SK-MEL-5 (cell line): ENCODE measurements at places on chromosomes 4 and X. TPM values are rescaled to one million over a fixed set of nuclear protein-coding genes. Genes with fewer than 3 reads are reported as not detected.

Gene PROM1
- total RNA-seq, result 3.1 and 4.1 TPM in 2 replicates

DNA sequence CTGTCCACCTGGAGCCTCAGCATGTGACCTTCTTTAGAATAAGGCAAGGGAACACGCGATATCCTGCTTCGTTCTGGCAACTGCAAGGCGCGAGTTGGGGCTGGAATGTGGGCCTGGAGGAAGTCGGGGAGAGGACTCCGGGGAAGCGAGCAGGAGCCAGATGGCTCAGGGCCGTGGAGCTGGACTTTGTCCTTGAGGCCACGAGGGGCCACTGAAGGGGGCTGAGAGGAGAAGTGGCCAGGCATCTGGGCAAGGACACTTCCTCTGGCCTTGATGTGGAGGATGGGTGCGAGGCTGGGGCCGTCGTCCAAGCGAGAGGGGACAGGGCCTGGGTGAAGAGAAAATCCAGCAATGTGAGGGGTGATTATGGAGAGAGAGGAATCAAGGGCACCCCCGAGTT is 12.2 kb upstream of the DUSP9 start:
- DNase-seq, result no peak

GRCh38 chrX:153538424-153538823 is 21.0 kb downstream of the ATP2B3 start:
- DNase-seq, result no peak

- no peak for DNase-seq
Measured at GRCh38 chr4:152138451-152138850, 377.6 kb upstream of the GATB start.

Gene USP26
- total RNA-seq, result not detected in 2 replicates

GRCh38 chrX:317424-318067 is 1.1 kb downstream of the GTPBP6 start:
- DNase-seq, result no peak

Gene ARX
- total RNA-seq, result 0.24 and 0.56 TPM in 2 replicates

Gene GDPD2
- total RNA-seq, result not detected in 2 replicates

Gene BCLAF3
- 3.8 and 5.3 TPM in 2 replicates for total RNA-seq

Gene CYSLTR1
- not detected in 2 replicates for total RNA-seq

Gene AMOT
- total RNA-seq, result 10.7 and 11.2 TPM in 2 replicates

- no peak for DNase-seq
Measured at GRCh38 chr4:143282211-143282707, 54.4 kb upstream of the GAB1 start.

- no peak for DNase-seq
Measured at GRCh38 chr4:162957521-162958143, 209.1 kb downstream of the NAF1 start.

DNA sequence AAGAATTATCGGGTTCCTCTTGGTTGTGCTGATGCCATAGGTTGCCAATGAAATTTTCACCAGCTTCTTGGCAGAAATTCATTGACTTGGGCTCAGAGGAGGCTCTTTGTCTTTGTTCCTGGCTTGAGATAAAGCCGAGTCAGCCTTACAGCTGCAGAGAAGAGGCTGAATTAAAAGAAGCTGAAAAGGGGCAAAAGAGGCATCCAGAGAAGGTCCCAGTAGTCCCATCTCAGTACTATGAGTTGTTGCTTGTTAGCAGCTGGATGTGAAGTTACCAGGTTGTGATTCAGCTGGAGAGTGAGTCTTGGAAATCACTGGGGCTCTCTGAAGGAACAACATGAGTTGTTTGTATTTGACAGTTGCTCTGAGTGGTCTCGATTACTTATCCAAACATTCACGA is 59.7 kb downstream of the SMAD1 start:
- no peak for DNase-seq

- DNase-seq, result no peak
Measured at GRCh38 chr4:7998447-7998846, 58.8 kb upstream of the AFAP1 start.

DNA sequence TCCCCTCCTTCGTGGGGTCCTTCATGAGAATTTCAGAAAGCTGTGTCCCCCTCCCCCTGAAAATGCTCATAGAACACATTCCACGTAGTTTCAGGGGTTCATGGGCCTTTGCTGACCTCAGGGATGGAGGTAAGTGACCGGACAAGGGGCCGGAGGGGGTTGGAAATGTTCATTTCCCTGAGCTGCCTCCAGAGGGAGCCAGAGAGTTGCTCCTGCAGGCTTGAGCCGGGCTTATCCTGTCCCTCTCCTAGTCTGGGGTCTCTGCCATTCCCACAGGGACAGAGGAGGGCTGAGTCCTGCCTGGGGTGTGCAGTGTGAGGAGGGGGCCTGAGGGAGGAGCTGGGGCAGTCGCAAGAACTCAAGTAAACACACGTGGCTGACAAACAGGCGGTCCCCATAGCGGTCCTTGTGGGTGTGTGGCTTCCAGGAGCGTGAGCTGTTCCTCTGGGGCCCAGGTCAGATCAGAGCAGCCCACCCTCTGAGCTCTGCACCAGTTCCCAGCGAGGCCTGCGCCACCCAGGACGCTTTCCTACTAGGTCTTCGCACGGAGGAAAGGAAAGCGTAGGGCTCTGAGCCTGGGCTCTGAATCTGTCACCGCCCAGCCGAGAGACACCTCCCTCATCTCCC is 62.5 kb downstream of the WFS1 start:
- DNase-seq, result peak; percentile 46

Gene MGARP
- total RNA-seq, result not detected in 2 replicates

Gene HTN1
- total RNA-seq, result 108 and 127 TPM in 2 replicates

Gene SATL1
- total RNA-seq, result 0.05 TPM in 1 of 2 replicates, not detected in the other

Gene FGFBP2
- 14.5 and 15.4 TPM in 2 replicates for total RNA-seq

Gene TRPC5OS
- not detected in 2 replicates for total RNA-seq

- DNase-seq, result no peak
Measured at GRCh38 chr4:81335122-81335912, 120.3 kb upstream of the PRKG2 start.

- no peak for DNase-seq
Measured at GRCh38 chrX:151938172-151938571, 25.5 kb downstream of the MAGEA4 start.

Gene FAM13A
- 15.1 and 15.5 TPM in 2 replicates for total RNA-seq

DNA sequence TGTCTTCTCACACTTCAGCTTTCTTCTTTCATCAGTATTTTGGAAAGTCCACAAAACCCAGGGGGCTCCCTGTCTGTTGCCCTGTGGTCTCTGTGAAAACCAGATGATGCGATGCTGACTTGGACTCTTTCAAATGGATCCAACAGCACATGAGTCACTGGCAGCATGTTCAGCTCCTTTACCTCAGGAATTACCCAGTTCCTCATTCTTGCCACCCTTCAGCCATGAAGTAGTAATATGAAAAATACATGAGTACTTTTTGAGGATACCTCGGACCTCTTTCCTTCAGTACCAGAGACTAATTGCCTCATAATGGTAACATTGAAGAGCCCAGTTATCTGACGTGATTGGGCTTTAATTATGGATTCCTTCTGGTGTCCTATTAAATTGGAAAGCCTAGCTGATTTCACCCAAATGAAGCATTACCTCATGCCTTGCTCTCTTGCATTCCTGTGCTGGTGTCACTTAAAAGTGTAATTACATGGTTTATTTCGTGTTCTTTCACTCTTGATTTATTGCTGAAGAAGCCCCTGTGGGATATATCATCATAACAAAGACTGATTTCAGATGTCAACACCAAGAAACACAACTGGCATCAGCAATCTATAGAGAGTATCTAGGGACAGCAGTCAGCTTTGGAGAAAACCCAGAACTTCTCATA is 63.4 kb downstream of the NFKB1 start:
- no peak for DNase-seq

Gene ASMT
- total RNA-seq, result 0.90 and 2.0 TPM in 2 replicates

DNA sequence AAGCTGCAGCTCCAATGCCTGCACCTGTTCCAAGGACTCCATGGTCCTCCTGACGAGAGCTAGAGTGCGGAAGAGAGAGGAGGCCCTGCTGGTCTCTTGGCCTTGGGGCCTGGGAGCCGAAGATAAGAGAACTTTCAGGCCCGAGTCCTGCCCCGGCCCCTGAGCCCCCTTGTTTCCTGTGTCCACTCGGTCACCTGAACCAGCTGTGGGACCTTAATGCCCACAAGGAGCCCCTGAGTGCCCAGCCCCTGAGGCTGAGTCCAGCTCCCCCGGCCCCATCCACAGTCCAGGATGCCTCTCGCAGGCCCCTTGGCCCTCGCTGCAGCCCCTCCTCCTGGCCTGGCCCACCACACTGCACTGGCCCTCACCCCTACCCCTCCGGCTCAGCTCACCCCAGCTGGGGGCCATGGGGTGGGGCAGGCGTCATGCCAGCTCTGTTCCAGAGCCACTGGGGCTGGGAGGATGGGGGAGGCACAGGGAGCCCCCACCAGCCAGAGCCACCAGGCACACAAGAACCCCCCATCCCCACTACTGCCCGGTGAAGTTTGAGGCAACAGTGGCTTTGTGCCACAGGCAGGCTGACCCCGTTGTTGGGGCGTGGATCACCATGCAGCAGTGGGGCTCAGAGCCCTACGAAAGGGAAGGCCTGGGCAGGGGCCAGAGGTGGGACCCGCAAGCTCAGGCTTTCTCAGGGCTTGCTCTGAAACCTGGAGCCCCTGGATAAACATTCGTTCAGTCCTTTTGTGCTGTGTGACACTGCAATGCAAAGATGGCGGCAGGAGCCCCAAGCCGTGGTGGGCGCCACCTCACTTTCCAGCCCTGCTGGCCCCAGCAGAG is 14.1 kb downstream of the NAT8L start:
- DNase-seq, result no peak

- no peak for DNase-seq
Measured at GRCh38 chr4:119517361-119518229, 111.0 kb downstream of the PDE5A start.

GRCh38 chr4:138953961-138954371 is 61.6 kb upstream of the NOCT start:
- peak; percentile 3 for DNase-seq
